ENCODE measurements at places on chromosomes 3 and 15. TPM values are rescaled to one million over a fixed set of nuclear protein-coding genes. Genes with fewer than 3 reads are reported as not detected.

Gene LXN
- total RNA-seq, result 9.2 TPM

Gene FAM174B
- total RNA-seq, result 3.8 TPM

Gene WDR93
- not detected for total RNA-seq

Gene SLC28A2
- total RNA-seq, result not detected

Gene PLA1A
- not detected for total RNA-seq

Gene MASP1
- total RNA-seq, result not detected

Gene MORC1
- total RNA-seq, result not detected

Gene CLDN18
- total RNA-seq, result not detected

Gene CNTN4
- not detected for total RNA-seq

Gene QRICH1
- total RNA-seq, result 130 TPM

Gene SNTN
- not detected for total RNA-seq

Gene LTF
- total RNA-seq, result not detected

Gene CKMT1A
- not detected for total RNA-seq

Gene RTP1
- not detected for total RNA-seq

Gene TYRO3
- 1.9 TPM for total RNA-seq

Gene PARP9
- total RNA-seq, result 92.5 TPM

Gene TGM5
- total RNA-seq, result not detected

Gene PTX3
- not detected for total RNA-seq

Gene MPI
- 94.1 TPM for total RNA-seq

Gene SYNM
- 3.0 TPM for total RNA-seq

Gene LOXL1
- total RNA-seq, result 1.9 TPM

Gene OIP5
- total RNA-seq, result 13.3 TPM

Gene EFHB
- total RNA-seq, result not detected

Gene ACTRT3
- 0.14 TPM for total RNA-seq

Gene PRSS50
- not detected for total RNA-seq

Data from activated naive CD4-positive, alpha-beta T cell treated with anti-CD3 and anti-CD28 coated beads, Interleukin-2, amount 10 ng/mL, durations not matched to agents 5 hours and 36 hours (primary cell).